Cardiac ventricle fibroblast (primary cell): ENCODE measurements at places on chromosomes 12 and 14. TPM values are rescaled to one million over a fixed set of nuclear protein-coding genes. Genes with fewer than 3 reads are reported as not detected.

The MARS1 gene
- total RNA-seq, result 38.9 and 58.2 TPM in 2 replicates

The KRT75 gene
- not detected in 2 replicates for total RNA-seq

The TMEM229B gene
- 0.69 and 1.9 TPM in 2 replicates for total RNA-seq

The GPRC5D gene
- total RNA-seq, result not detected in 2 replicates

The NAV3 gene
- total RNA-seq, result 16.3 and 21.4 TPM in 2 replicates
